Memory B cell (primary cell): ENCODE measurements at places on chromosomes 16 and 17.

DNA sequence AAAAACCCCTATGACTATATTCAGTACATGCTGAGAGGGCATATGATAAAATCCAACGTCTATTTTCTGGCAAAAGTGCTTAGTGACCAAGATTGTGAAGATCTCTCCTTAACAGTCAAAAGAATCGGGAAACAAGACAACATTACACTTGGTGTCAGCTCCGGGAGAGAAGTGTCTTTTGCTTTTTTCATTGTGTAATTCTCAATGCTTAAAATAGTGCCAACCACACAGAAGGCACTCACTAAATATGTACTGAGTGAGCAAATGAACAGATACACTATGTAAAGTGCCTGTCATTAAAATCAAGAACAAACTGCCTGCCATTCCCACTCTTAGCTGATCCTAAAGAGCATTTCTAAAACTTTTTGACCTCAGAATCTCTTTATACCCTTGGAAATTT, 34.1 kb downstream of the VPS53 start:
- no peak for DNase-seq
- peaks cover 25% of the 10 kb centered on the region for H3K36me3 ChIP-seq
- no peak overlapping the region for H3K4me3 ChIP-seq
- peaks cover 15% of the 10 kb centered on the region for H3K4me1 ChIP-seq

- H3K27ac ChIP-seq, result no peak overlapping the region
- no peak for DNase-seq
- no peaks in the 10 kb centered on the region for H3K4me1 ChIP-seq
- no peaks in the 10 kb centered on the region for H3K27me3 ChIP-seq
These were observed 109.8 kb downstream of the CDK5R1 start for GRCh38 chr17:32596628-32597027.

- peaks cover 30% of the 10 kb centered on the region for H3K4me1 ChIP-seq
- H3K36me3 ChIP-seq, result no peaks in the 10 kb centered on the region
- DNase-seq, result no peak
- peak overlapping the region; percentile 81 for H3K27ac ChIP-seq
- peak overlapping the region; percentile 91 for H3K4me3 ChIP-seq
- no peaks in the 10 kb centered on the region for H3K27me3 ChIP-seq
These were observed 521 bp upstream of the G6PC3 start for GRCh38 chr17:44069974-44070454.

DNA sequence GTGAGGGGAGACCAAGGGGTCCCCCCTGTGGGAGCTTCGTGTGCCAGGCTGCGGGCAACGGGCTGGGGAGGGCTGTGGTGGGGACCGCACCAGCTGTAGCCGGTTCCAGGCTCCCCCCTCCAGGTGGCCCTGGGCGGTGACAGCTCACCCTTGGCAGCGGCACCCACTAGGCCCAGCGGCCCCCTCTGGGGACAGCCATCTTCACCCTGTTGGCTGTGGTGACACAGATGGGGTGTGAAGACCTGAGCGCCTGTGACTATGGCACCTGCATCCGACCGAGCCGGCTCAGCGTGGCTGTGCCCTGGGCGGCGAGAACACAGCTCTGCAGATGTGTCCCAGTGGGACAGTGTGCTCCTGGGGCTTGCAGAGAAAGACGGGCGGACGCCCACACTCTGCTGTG, 1.1 kb upstream of the C1QTNF8 start:
- no peaks in the 10 kb centered on the region for H3K4me1 ChIP-seq
- no peak overlapping the region for H3K27ac ChIP-seq
- no peak for DNase-seq
- peaks cover 2% of the 10 kb centered on the region for H3K36me3 ChIP-seq
- H3K4me3 ChIP-seq, result no peak overlapping the region
